HT1080 (cell line): ENCODE measurements at places on chromosomes 6 and 20. TPM values are rescaled to one million over a fixed set of nuclear protein-coding genes. Genes with fewer than 3 reads are reported as not detected.

The CEP57L1 gene
- total RNA-seq: 17.1 and 25.5 TPM in 2 replicates

The MEP1A gene
- total RNA-seq: not detected in 2 replicates

The CNKSR3 gene
- 6.7 and 7.2 TPM in 2 replicates for total RNA-seq

The TRIM40 gene
- not detected in 2 replicates for total RNA-seq

The RAD21L1 gene
- 0.17 and 0.59 TPM in 2 replicates for total RNA-seq

The ADGB gene
- not detected in 2 replicates for total RNA-seq

The BMP6 gene
- 3.2 and 4.0 TPM in 2 replicates for total RNA-seq

The PLTP gene
- 0.16 TPM in 1 of 2 replicates, not detected in the other for total RNA-seq

The PRDM13 gene
- not detected in 2 replicates for total RNA-seq

The PROKR2 gene
- not detected in 2 replicates for total RNA-seq

The ARMH2 gene
- not detected in 2 replicates for total RNA-seq

The DNPH1 gene
- total RNA-seq: 92.6 and 123 TPM in 2 replicates

The NOX3 gene
- total RNA-seq: not detected in 2 replicates

The PPIL6 gene
- total RNA-seq: 0.05 TPM in 1 of 2 replicates, not detected in the other

The RIPOR3 gene
- total RNA-seq: not detected in 2 replicates

The ABRACL gene
- 64.3 and 67.0 TPM in 2 replicates for total RNA-seq

The TTLL9 gene
- total RNA-seq: not detected in 2 replicates

The ZSCAN16 gene
- total RNA-seq: 1.6 and 3.2 TPM in 2 replicates

The KIF25 gene
- not detected in 2 replicates for total RNA-seq

The SLC35A1 gene
- total RNA-seq: 10.6 TPM in 2 replicates

The FKBP1C gene
- 0.17 and 0.69 TPM in 2 replicates for total RNA-seq

The CTCFL gene
- not detected in 2 replicates for total RNA-seq

The ZC2HC1B gene
- not detected in 2 replicates for total RNA-seq

The CCN6 gene
- not detected in 2 replicates for total RNA-seq

The SLC2A10 gene
- 0.55 TPM in 1 of 2 replicates, not detected in the other for total RNA-seq

The RCAN2 gene
- 0.03 and 0.13 TPM in 2 replicates for total RNA-seq

The EDN1 gene
- total RNA-seq: 2.0 and 2.3 TPM in 2 replicates

The OR2W1 gene
- not detected in 2 replicates for total RNA-seq

The HAO1 gene
- total RNA-seq: 0.39 TPM in 1 of 2 replicates, not detected in the other

The TRIM26 gene
- total RNA-seq: 28.8 and 29.2 TPM in 2 replicates

The GCNT2 gene
- total RNA-seq: 6.4 and 7.3 TPM in 2 replicates

The ASIP gene
- total RNA-seq: not detected in 2 replicates

The CNR1 gene
- not detected in 2 replicates for total RNA-seq

The TMEM244 gene
- total RNA-seq: not detected in 2 replicates

The EPHA7 gene
- total RNA-seq: 0.03 TPM in 1 of 2 replicates, not detected in the other

The PAX1 gene
- total RNA-seq: not detected in 2 replicates

The HLA-DRA gene
- 0.33 and 0.61 TPM in 2 replicates for total RNA-seq
